ENCODE measurements at places on chromosomes 1 and 21.

GRCh38 chr1:23997812-23998211 is 17.7 kb upstream of the SRSF10 start:
- no peak for DNase-seq

- DNase-seq = no peak
These were observed 2.8 kb downstream of the SELL start for GRCh38 chr1:169708647-169709046.

- no peak for DNase-seq
These were observed 9.7 kb upstream of the CSRP1 start for GRCh38 chr1:201516511-201517127.

DNA sequence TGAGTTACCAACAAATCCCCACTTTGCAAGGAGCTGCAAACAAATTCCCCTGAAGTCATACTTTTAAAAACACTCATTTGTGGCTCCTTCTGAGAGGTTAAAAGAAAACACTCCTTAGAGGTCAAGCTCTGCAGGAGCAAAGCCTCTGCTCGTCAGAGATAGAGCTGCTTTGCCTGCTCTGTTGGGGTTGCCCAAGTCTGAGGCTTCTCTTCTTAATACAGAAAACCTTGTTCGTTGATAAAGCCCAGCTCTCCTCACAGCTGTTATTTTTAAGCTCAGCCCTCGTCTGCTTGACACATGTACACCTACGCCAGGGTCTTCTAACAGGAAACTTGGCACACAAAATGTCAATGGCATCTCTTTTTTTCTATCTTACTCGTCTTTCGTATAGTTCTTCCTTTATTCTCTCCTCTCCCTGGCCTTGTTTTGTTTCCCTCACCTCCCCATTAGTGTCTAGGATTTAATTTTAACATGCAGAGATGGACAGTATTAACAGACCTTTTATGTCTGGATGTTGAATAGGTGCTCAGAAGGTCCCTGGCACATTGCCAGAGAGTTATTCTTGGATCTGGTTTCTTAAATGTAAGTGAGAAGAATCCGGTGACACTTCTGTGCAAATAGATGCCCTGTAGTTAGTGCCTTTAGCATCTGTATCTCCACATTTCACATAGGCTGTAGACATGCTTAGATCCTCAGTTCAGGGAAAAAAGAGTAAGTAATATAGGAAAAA is 86.0 kb downstream of the LRRC53 start:
- no peak for DNase-seq

GRCh38 chr1:17828991-17829390 is 73.9 kb downstream of the ACTL8 start:
- no peak for DNase-seq

- DNase-seq = no peak
These were observed 77.0 kb upstream of the LRRC8D start for GRCh38 chr1:89743788-89744187.

- no peak for DNase-seq
These were observed 84.8 kb downstream of the CAMTA1 start for GRCh38 chr1:6870086-6870485.

GRCh38 chr1:242602001-242602400 is 77.5 kb upstream of the PLD5 start:
- no peak for DNase-seq

DNA sequence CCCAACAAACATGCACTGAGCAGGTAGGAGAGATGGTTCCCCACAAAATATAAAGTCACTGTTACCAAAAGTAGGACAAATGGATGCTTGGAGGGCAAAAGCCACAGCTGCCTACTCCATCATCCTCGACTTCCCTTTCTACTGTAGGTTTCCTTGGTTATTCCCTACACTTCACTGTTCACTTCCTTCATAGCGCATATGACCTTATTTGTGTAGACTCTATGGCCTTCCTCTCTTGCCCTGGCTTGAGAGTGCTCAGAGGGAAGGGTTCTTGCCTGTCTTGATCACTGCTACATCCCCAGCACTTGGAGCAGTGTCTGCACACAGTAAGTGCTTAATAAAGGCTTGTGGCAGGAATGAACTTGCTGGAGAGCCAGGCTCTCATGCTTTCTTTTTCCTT is 14.6 kb upstream of the TRNP1 start:
- DNase-seq = no peak

GRCh38 chr1:221739018-221739676 is 2.7 kb downstream of the DUSP10 start:
- no peak for DNase-seq

DNA sequence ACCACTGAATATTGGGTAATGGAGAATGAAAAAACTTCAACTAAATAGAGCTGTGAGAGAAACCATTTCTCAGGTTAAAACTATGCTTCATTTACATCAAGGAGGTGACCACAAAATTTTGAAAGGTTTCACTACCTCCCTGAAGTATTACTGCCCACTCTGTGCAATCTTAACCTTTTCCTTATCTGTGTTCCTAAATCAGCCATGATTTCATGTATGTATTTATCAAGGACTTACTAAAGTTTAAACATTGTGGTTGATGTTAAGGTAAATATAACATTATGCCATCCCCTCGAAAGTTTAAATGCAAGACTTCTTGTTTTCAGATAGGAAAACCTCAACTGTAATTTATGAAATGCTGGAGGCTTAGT is 84.4 kb downstream of the CLEC20A start:
- no peak for DNase-seq

- DNase-seq = no peak
These were observed 33.2 kb downstream of the KCNK2 start for GRCh38 chr1:215115760-215116159.

DNA sequence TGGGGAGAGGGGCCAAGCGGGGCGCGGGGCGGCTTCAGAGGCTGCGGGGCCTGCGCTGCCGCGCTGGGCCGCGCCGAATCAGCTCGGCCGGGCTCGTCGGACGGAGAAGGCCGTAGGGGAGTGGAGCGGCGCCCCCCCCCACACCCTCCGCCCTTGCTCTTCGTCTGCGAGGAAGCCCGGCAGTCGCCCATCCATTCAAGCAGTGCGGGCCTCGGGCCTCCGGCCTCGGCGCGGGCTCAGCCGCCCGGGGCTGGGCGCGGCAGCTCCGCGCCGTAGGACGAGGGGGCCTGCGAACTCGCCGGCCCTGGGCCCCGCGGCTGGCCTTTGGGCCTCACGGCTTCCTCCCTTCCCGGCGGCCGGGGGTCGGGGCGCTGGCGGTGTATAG is 564 bp downstream of the CTPS1 start:
- no peak for DNase-seq

DNA sequence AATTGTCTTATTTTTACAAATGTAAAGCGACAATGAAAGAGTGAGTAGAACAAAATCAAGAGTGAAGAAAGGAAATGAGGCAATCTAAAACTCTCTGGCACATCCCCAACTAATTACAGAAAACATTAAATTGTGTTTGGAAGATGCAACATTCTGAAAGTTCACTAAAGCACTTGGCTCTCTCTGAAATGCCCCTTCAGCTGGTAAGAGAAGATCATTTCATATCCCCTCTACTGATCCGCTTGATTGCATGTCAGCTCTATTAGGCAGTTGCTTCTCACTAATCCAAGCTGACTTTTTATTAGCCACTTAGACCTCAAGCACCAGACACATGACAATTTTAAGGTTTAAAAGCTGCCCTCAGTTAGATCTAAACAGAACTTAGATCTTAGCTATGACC is 262.8 kb upstream of the PRMT6 start:
- no peak for DNase-seq

DNA sequence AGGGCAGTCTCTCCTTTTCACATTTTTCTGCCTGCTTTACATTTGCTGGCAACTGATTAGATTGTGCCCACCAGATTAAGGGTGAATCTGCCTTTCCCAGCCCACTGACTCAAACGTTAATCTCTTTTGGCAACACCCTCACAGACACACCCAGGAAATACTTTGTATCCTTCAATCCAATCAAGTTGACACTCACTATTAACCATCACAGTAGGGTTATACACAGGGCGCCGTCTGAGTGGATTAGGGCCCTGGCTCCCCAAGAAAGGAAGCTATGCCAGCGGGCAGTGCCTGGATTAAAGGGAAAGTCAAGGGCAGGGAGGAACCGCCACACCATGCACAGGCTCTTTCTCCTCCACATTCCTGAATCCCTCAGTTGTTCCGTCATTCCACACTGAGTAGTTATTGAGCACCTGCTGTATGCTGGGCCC is 56.2 kb downstream of the EVA1C start:
- no peak for DNase-seq

- no peak for DNase-seq
These were observed 201.1 kb downstream of the MATN1 start for GRCh38 chr1:30522031-30523004.

DNA sequence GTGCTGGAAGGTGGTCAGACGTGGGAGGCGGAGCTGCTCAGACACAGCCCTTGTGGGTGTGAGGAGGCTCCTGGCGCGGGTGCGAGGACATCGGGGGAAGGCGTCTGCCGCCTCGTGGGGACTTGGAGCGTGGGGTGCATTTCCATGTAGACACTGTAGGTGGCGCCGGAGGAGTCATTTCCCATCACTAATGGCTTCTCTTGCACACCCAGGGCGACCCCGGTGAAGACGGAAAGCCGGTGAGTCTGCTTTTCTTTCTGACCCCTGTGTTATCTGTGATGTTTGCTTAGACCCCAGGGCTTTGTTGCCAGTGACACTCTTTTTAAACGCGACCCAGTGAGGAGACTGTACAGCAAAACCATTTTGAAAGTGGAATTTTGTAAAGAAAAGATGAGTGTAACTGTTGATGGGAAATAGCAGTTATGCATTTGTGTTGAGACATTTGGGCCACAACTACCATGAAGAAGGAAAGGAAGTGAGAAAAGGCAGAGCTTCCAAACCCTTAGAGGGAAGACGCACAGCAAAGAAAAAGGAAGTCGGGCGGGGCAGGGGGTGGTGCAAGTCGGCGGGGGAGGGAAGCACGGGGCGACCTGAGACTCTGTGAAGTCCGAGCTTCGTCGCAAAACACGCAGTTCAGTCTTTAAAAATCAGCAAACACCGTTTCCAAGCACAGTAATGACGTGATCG is 64.0 kb downstream of the SLC19A1 start:
- no peak for DNase-seq

DNA sequence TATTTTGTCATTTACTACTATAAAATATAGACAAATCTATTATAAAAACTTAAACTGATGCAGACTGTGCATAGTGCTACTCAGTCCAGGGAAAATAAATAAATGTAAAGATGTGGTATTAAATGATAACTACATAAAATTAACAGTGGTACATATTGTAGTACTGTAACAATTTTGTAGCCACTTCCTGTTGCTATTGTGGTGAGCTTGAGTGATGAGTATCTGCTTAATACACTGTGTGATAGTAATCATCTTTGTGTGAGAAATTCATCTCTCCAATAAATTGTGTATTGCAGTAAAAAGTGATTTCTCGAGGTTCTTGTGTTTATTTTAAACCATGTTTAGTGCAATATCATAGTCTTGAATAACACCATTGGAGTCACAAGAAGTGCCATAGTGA is 353.4 kb upstream of the ZRANB2 start:
- no peak for DNase-seq

DNA sequence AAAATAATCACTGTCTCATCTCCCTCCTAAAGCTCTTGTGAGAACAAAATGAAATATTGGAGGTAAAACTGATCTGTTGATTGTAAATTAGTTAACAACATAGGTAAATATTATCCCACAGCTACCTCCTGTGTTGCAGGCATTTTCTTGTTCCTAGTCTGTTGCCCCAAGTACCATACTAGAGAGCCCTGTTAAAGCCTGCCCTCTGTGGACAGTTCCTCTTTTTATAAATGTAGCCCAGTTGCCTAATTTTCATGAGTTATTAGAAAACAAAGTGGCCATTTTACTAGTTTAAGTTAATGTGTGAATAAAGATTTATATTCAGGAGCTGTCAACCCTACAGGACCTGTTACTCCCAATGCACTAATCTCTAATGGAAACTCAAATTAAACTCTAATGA is 180.0 kb upstream of the KCND3 start:
- no peak for DNase-seq

DNA sequence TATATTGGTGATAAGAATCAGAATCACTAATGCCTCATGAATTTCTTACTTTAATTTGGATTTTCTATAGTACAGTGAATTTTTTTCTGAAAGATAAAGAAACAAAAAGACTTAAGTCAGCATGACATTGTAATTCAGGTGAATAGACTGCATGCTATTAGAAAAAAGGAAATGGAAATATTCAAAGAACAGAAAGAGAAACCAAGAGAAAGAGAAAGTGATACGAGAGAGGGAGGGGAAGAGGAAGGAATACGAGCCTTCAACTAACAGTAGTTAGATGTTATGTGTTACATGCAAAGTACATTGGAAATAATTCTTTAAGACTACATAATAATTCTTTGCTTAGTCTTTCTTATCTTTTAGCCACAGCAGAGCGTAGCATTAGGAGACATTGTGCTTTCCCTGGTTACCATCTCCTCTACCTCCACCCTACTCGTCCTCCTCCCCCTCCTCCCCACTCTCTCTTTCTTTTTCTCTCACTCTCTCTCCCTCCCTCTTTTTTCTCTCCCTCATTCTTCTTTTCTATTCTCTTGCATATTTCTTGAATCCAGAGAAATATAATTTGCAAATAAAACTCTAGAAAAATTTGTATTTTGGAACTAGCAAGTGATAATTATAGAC is 46.4 kb upstream of the ADGRL4 start:
- DNase-seq = no peak

GRCh38 chr21:44454747-44455523 is at the start of gene LRRC3:
Gene LRRC3, plus strand, starts transcription at chr21:44455510. Its CDS starts 1,135 bp downstream, at chr21:44456645.
- no peak for DNase-seq

DNA sequence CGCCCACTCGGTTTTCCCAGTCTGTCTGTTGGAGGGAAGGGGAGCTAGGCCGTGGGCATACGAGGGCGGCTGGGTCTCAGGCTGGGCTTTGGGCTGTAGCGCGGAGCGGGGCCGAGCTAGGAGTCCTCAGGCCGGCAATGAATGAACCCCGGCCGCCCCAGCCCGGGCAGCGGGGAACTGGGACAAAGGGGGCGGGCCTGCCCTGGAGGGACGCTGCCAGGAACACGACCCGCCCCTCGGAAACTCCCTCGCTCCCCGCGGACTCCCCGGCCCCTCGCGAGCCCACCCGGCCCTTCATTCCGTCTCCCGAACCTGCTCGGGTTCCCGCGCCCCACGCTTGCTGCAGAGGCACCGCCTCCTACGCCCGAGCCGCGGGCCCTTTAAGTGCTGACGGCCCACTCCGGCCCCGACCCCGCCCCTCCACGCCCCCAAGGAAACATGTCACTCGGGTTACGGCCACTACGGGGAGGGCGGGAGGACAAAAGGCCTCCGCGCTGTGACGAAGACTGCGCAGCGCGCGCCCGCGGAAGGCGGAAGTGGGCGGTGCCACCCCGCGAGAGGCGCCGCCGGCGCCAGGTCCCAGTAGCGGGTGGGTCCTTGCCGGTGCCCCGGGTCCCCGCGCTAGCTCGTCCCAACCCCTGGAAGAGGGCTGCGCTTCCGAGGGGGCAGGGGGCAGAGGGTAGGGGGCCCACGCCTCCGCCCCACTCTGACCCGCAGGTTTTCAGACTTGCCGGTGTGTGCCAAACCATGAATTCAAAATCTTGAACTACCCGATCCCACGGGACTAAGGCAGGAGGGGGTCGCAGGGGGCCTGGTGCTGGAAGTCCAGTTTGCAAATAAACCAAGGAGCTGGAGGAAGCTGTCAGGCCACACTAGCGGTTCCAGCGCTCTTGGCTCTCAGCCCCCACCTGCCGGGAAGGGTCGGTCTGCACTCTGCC is at the start of gene GALE:
Gene GALE (minus strand): TSS at position 355 of the 938 bp plus-strand sequence. CDS start 1,747 bp downstream, outside the sequence.
- DNase-seq = peak; percentile 90
